SJCRH30 (cell line): ENCODE measurements at places on chromosomes 11 and 22. TPM values are rescaled to one million over a fixed set of nuclear protein-coding genes. Genes with fewer than 3 reads are reported as not detected.

GRCh38 chr22:37126882-37127281 lies 17.4 kb upstream of the TMPRSS6 start:
- DNase-seq: no peak

DNA sequence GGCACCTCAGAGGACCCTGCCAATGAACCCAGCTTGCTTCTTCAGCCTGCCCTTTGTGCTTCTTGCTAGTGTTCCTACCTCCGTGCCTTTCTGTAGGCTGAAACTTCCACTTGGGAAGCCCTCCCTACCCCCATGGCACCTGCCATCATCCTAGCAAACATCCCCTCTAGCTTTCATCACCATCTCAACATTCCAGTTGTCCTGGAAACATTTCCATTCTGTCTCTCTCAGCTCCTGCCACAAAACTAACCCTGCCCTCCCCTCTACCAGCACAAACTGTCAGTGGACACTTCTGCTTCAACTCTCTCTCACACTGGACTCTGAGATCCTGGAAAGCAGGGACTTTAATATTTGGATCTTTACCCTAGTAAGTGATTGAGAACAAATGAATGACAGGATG lies 525.8 kb upstream of the TENM4 start:
- DNase-seq: no peak

GRCh38 chr22:23385678-23386631 lies 194.1 kb downstream of the IGLL1 start:
- DNase-seq: peak; percentile 71

DNA sequence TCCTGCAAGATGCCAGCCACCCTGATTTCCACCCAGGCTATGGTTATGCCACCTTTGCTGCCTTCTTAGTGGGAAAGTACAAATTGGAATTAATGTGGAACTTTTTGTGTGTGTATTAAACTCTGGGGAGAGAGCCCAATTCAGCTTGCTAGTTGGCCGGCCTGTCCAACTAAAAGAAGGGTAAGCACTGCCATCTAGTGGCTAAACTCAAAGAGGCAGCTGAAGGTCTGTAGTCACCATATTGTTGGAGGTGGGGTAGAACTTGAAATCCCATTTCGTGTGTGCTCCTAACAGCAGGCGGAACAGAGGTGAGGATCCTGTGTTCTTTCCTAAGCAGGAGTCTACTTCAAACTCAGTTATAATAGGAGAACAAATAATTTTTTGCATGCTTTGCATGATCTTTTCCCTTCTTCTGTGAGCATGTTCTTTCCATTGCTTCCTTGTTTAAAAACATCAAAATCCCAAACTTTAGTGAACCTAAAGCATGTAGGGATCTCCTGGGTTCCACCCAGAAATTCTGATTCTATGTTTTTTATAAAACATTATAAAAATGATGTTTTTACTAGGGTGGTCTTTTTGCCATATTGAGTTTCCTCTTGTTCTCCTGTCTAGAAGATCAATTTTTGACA lies 138.8 kb upstream of the SORL1-AS1 start:
- peak; percentile 78 for DNase-seq

DNA sequence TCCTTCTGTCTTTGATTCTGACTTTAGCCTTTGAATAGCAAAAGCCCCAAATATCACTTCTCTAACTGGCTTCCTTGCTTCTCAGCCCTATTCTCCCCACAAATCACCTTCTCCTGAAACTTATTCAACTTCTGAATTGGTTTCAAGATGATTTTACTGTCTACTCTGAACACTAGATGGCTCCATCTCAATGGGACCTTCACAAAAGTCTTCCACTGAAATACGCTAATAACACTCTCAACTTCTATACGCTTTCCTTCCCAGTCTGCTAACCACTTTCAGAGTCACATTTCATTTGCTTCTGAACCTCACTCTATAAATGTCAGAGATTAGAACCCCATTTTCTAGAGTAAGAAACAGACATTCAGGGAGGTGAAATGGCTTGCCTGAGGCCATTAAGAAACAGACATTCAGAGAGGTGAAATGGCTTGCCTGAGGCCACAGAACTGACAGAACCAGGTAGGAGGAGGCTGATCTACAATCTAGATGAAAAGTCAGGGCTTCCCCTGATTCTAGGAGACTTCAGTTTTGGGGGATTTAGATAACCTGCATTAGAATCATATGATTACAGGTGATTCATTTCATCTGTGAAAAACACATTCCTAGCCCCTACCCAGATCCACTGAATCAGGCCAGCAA lies 20.6 kb downstream of the MORC2 start:
- DNase-seq: peak; percentile 27

- no peak for DNase-seq
Measured at GRCh38 chr11:104781719-104782376, 116.4 kb downstream of the CASP12 start.

- DNase-seq: no peak
Measured at GRCh38 chr11:110174645-110175310, 81.6 kb downstream of the ZC3H12C start.

The CCDC73 gene
- 0.02 TPM in 1 of 2 replicates, not detected in the other for total RNA-seq
